NCI-H1436 (cell line): ENCODE measurements at places on chromosomes 5 and 9.

DNA sequence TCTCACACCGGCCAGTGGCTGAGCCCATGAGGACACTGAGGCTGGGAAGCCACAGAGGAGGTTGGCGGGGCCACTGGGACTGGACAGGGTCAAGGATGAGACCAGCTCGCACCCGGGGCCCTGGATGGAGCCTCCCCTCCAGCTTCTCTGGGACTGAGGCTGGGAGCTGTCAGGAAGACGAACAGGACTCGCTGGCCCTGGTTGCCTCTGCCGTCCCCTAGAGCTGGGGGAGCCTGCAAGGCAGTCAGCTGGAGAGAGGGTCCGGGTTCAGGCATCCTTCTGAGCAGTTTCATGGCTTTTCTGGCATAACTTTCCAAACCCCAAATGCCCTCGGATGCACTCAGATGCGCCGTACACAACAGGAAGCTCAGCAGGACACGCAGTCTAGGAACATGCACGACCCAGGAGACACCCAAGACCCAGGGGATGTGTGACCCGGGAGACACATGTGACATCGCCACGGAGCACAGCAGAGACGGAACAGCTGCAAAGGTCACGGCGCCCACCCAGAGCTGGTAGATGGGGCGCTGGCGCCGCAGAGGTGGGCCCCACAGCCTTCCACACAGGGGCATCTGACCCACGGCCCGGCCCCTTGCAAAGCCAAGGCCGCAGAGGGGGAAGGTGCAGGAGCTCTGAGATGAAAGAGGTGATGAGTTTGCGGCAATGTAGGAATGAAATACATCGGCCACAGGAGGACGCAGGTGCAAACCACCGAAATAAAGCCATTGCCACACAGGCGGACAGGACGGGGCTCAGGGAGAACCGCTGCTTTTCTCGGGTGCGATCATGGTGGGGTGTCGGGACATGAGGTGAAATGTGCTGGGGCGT, 17.1 kb downstream of the TPPP start:
- no peak for DNase-seq

GRCh38 chr5:166909040-166909439, 1382.4 kb upstream of the WWC1 start:
- no peak for DNase-seq

DNA sequence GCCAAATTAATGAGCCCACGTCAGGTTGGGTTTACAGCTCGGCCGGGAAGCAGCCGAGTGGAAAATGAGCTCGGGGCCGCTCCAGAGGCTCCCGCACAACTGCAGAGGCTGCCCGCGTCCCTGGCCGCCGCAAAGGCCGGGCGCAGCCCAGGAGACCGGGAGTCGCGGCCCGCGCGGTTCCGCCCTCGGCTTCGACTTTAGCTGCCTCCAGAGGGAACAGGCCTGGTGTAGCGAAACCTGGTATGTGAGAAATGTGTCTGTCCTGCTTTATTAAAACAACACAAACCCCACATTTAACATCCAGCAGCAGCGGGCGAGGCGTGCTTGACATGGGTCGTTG, 66.2 kb downstream of the FOXD1 start:
- DNase-seq, result no peak

- no peak for DNase-seq
Observed at GRCh38 chr5:168883281-168883741, 304.1 kb upstream of the PANK3 start.

DNA sequence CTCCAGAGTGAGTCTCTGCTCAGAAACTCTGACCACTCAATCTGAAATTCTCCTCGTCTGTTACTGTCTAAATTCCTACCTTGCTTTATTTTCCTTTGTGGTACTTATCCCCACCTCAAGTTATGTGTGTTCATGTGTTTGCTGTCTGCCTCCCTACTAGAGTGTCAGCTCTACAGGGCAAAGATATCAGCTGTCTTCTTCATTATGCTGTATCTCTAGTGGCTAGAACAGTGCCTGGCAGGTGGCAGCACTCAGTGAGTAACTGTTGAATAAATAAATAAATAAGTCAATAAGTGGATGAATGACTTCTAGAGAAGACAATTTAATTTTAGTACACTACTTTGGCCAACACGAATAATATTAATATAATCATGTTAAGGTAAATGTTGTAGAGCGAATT, 92.3 kb downstream of the BOD1 start:
- DNase-seq, result no peak

DNA sequence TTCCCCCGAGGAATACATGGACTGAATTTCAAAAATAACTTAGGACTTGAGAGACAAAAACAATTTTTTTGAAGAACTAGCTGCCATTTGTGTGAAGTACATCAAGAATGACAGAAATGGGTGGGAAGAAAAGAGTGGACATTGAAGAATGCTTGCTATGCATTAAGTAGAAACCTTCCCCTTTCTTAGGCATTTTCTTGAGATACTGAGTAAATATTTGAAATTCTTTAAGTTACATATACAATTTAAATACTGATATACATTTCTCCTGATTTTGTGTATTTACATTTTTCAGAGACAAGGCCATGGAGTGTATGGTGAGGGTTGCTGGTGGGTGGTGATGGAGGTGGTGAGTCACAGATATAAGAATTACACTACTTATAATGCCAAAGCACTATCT, 319.3 kb upstream of the ADAMTSL1 start:
- DNase-seq, result no peak

DNA sequence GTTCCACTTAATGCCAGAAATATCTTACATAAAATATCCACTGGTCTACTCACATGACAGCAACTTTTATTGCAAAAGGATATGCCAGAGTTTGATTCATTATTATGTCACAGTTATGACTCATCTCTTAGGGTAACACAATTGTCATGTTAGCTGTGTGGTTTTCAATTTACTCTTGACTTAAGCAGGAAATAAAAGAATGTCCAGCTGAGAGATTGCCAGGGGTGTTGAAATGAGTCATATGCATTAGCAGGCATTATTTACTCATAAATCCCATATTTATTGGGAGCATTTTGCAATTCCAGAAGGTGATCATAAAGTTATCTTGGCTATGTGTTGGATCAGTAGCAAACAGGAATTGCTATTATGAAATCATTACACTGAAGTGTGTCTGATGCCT, 1164.6 kb upstream of the CDH18 start:
- DNase-seq, result no peak

GRCh38 chr5:127891942-127892341, 188.8 kb downstream of the CCDC192 start:
- no peak for DNase-seq

- no peak for DNase-seq
Observed at GRCh38 chr9:91726406-91727100, 223.5 kb downstream of the ROR2 start.

DNA sequence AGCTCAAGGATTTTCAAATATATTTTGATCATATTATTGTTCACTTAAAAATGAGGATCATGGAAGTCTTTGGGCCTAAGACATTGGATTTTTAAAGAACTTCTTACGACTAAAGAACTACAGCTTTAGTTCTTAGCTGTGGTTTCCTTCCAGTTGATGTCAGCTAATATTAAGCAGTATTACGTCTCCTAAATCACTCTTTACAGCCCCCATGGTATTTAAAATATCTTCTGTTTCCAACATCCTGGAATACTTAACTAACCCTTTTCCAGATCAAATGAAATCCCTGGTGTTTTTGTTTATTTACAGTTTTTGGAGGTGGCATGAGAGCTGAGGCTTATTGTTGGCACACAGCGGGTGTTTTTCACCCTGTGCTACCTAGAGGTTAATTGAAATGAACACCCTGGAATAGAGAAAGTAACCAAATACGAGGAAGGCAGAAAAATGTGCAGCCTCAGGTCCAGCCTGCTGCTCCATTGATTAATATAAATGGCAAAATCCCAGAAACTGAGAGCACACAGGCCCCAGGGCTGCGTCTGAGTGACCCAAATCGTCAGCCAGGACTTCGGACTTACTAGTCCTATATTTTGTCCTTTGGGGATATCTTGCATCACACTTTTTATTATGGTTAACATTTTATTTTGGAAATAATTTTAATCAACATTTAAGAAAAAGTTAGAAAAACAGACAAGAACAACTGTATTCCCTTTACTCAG, 52.3 kb upstream of the ICE1 start:
- no peak for DNase-seq

- DNase-seq, result no peak
Observed at GRCh38 chr5:142287096-142287972, 37.5 kb downstream of the SPRY4 start.

GRCh38 chr5:83498585-83498984, 27.0 kb downstream of the VCAN start:
- DNase-seq, result no peak

GRCh38 chr5:29134418-29134817, 2059.1 kb upstream of the CDH6 start:
- DNase-seq, result no peak

DNA sequence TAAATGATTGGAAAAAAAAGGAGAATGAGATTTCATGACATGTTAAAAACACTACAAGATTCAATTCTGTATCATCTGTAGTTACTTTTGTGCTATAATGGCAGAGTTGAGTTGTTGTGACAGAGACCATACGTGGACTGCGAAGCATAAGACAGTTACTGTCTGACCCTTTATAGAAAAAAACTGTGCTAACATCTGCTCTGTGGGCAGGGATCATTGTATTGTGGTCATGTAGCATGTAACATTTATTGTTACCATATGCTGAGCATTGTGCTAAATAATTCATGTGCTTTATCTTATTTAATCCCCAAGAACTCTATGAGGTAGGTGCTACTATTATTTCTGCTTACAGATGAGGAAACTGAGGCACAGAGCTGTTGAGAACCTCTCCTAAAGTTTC, 147.3 kb upstream of the HMHB1 start:
- no peak for DNase-seq

GRCh38 chr9:19649336-19650041, 139.3 kb downstream of the SLC24A2 start:
- no peak for DNase-seq

GRCh38 chr9:133685653-133686609, 49.8 kb downstream of the DBH start:
- no peak for DNase-seq

- DNase-seq, result no peak
Observed at GRCh38 chr9:135616619-135617537, 22.5 kb downstream of the GLT6D1 start.

GRCh38 chr9:123678038-123678877, 251.7 kb downstream of the DENND1A start:
- DNase-seq, result peak; percentile 69

- no peak for DNase-seq
Observed at GRCh38 chr9:35687972-35688557, 1.7 kb downstream of the TPM2 start.

DNA sequence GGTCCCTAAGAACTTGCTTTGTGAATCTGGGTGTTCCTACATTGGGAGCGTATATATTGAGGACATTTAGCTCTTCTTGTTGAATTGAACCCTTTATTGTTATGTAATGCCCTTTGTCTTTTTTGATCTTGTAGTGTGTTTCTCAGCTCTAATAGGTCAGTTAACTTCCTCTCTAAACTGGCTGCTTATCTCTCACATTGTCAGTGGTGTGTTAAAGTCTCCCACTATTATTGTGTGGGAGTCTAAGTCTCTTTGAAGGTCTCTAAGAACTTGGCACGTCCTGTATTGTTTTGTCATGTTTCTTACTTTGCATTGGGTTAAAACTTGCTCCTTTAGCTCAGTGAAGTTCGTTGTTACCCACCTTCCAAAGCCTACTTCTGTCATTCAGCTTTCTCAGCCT, 36.2 kb downstream of the RIC1 start:
- DNase-seq, result no peak

GRCh38 chr5:169003721-169004541, 297.0 kb downstream of the SLIT3 start:
- no peak for DNase-seq

- DNase-seq, result no peak
Observed at GRCh38 chr5:172730222-172730621, 40.8 kb downstream of the DUSP1 start.

- no peak for DNase-seq
Observed at GRCh38 chr9:76510041-76510440, 51.1 kb downstream of the GCNT1 start.

DNA sequence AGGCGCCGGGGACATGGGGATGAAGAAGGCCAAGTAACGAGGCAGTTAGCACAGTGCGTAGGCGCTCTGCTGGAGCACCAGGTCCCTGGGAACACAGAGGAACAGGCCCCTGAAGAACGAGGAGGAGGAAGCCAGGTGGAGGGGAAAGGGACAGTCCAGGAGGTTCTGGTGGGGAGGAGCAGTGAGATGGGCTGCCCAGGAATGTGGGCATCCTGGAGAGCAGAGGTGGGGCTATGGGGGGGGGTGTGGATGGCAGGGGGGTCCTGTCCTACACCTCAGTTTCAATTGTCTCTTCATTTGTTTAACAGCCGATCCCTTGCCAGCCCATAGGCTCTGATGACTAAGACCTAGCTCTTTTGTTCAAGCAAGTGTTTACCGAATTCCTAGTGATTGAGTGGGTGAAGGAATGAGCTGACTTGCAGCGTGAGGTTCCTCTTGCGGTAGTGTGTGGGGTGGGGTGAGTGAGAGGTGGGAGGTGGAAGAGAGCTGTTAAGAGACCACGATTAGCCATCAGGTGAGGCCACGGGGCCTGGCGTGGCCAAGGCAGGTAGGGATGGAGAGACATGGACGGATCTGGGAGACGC, 8.4 kb upstream of the PHYHD1 start:
- DNase-seq, result no peak

- DNase-seq, result no peak
Observed at GRCh38 chr5:33401482-33402390, 39.0 kb upstream of the TARS1 start.

- no peak for DNase-seq
Observed at GRCh38 chr5:7884491-7885267, 15.7 kb downstream of the MTRR start.

DNA sequence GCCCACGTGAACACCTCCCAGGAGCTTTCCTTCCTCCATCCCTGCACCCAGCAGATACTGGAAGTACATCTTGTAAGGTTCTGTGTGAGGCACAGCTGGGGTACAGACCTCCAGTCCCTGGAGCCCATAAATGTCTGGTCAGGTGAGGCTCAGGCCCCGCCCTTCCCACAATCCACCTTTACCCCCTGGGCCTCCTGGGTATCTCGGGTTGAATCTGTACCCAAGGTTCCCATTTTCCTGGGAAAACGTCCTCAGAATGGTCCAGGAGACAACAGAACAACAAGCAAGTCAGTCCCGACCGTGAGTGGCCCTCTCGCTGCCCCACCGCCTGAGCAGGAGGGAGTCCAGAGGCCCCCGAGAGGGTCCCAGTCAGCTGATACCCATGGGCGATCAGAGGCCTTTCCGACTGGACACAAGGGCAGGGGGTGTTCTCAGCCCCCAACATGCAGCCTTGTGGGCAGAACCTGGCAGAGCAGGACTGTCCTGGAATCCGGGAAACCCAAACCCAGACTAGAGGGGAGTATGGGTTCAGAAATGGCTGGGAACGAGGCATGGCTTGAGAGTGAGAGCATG, 4.3 kb downstream of the SPATA31E1 start:
- DNase-seq, result no peak

- DNase-seq, result no peak
Observed at GRCh38 chr9:115098226-115098965, 19.6 kb downstream of the TNC start.

DNA sequence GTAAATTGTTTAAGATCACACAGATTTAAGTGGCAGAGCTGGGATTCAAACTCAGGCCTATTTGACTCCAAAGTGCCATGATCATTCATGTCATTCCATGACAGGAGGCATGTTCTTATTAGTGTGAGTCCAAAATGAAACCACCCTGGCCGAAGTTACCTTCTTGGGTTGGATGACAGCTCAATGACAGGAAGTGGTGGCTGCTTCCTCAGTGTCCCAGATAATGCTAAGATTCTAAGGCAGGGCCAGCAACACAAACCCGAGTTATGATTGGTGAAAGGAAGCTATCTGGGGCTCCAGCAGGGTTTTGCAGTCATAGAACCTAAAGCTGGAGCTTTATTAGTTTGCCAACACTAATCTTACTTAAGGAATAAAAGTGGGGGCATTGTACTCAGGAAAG, 340.4 kb downstream of the SLIT3 start:
- DNase-seq, result no peak
